ENCODE measurements at places on chromosomes 3 and 15.

- H3K36me3 ChIP-seq, result no peaks in the 10 kb centered on the region
- no peaks in the 10 kb centered on the region for H3K27me3 ChIP-seq
Observed at GRCh38 chr3:177760803-177761202, 563.5 kb upstream of the TBL1XR1 start.

DNA sequence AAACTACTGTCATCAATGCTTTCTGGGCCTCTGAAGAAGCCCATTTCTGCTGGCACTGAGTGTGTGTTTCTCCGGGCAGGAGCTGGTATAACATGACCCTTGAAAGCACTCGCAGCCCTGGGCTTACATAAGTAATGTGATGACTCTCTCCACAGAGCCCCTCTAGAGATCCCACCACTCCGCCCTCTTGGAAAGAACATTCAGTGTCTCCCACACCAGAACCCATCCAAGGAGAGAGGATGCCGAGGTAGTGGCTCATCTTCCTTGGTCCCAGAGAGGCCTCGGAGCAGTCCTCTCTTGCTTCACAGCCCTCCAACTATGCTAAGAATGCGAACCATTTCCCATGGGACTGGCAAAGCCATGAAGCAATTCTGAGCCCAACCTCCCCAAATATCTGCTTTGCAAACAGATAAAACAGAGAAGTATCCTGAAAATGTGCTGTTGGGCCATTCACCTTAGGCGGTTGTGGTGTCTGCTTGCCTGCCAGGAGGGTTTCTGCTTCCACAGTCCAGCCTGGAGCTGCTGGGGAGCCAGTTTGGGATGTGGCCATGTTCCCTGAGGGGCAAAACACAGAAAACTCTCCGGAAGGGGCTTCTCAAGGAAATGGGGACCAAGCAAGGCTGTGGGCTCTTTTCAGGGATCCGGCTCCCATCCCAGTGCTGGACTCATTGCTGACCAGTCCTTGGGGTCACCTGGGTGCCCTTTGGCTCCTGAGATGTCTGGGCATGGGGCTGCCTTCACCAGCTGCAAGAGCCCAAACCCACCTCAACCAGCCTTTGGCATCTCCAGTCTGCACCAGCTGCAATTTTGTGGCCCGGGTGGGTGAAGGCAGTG, 47.3 kb downstream of the AMOTL2 start:
- H3K36me3 ChIP-seq, result no peaks in the 10 kb centered on the region
- H3K4me3 ChIP-seq, result no peak overlapping the region
- peaks cover 80% of the 10 kb centered on the region for H3K4me1 ChIP-seq
- H3K27ac ChIP-seq, result peak overlapping the region; percentile 20
- peak; percentile 68 for DNase-seq

DNA sequence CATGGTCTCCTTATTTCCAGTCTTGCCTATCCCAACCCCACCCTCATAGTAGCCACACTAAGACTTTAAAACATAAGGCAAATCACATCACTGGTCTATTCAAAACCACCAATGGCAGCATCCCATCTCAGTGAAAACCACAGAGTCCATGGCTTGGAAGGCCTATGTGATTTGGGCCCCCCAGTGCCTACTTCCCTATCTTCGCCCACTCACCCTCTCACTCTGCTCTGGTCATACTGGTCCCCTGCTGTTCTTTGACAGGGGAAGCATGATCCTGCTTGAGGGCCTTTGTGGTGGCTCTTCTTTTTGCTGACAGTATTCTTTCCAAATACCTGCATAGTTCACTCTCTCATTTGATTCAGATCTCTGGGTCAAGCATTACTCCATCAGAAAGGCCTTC, 3.3 kb downstream of the GTF2A2 start:
- no peak overlapping the region for H3K4me3 ChIP-seq
- H3K36me3 ChIP-seq, result peaks cover 15% of the 10 kb centered on the region
- H3K27me3 ChIP-seq, result no peaks in the 10 kb centered on the region
- no peak overlapping the region for H3K27ac ChIP-seq
- DNase-seq, result no peak
- H3K4me1 ChIP-seq, result peaks cover 8% of the 10 kb centered on the region

GRCh38 chr15:90924375-90924774, 8.0 kb downstream of the HDDC3 start:
- no peak overlapping the region for H3K4me3 ChIP-seq
- H3K27me3 ChIP-seq, result no peaks in the 10 kb centered on the region
- H3K36me3 ChIP-seq, result peaks cover under 1% of the 10 kb centered on the region
- no peak for DNase-seq

- no peak overlapping the region for H3K27ac ChIP-seq
- no peak overlapping the region for H3K4me3 ChIP-seq
- H3K27me3 ChIP-seq, result no peaks in the 10 kb centered on the region
- no peaks in the 10 kb centered on the region for H3K4me1 ChIP-seq
- DNase-seq, result no peak
Observed at GRCh38 chr3:107028086-107028485, 349.2 kb upstream of the CCDC54 start.
